Camera-type eye (tissue), 1 donor: ENCODE measurements at places on chromosomes 4 and X. TPM values are rescaled to one million over a fixed set of nuclear protein-coding genes. Genes with fewer than 3 reads are reported as not detected.

The ASB5 gene
- total RNA-seq: 17.9 TPM

The NUP62CL gene
- total RNA-seq: 6.1 TPM

The CFAP299 gene
- 4.3 TPM for total RNA-seq

The F11 gene
- 0.44 TPM for total RNA-seq

The KCND1 gene
- total RNA-seq: 3.6 TPM

The VCX3A gene
- total RNA-seq: not detected

The WNK3 gene
- total RNA-seq: 22.2 TPM

The RPA4 gene
- total RNA-seq: 6.1 TPM

The REPS2 gene
- total RNA-seq: 18.8 TPM

The DCLK2 gene
- total RNA-seq: 48.7 TPM

The SSX2B gene
- not detected for total RNA-seq

The CITED1 gene
- 4.6 TPM for total RNA-seq

The UGT2B15 gene
- not detected for total RNA-seq

The IL21 gene
- total RNA-seq: not detected

The GCNA gene
- total RNA-seq: 5.6 TPM

The TLR10 gene
- 0.71 TPM for total RNA-seq

The MAGEA1 gene
- not detected for total RNA-seq

The FAM47E gene
- total RNA-seq: 6.7 TPM

The ASMT gene
- total RNA-seq: 1.2 TPM

The TRIM60 gene
- not detected for total RNA-seq

The SERPINA7 gene
- total RNA-seq: not detected

The MAGED4 gene
- total RNA-seq: 77.3 TPM

The SYN1 gene
- total RNA-seq: 5.7 TPM

The USP17L12 gene
- not detected for total RNA-seq

The KCTD8 gene
- total RNA-seq: 9.3 TPM

The MAGEB17 gene
- not detected for total RNA-seq
